IMR-90 (cell line): ENCODE measurements at places on chromosomes 1 and 21.
A peak's percentile ranks its signal among the peaks of the same experiment; 100 is the strongest.

GRCh38 chr1:20108366-20109123, 10.8 kb downstream of the PLA2G2D start:
- no peak for DNase-seq

DNA sequence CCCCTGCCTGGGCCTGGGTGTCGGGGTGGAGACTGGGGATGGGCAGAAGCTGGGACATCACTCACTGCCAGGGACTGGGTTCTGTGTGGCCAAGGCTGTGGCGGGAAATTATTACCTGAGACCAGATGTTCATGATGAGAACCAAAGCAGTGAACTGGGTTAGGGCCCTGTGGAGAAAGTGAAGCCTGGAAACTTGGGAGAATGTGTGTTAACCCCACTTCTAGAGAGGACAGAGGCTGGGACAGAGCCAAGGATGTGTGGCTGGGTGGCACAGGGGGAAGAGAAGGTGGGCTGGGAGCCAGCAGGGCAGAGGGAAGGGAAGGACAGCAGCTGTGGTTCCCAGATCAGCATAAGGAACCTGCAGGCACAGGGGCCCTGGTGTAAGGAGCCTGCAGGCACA, 31.3 kb downstream of the CNIH3 start:
- no peak for DNase-seq

- peak; percentile 45 for DNase-seq
Measured at GRCh38 chr1:96968983-96969382, 247.4 kb downstream of the PTBP2 start.

GRCh38 chr1:240611619-240612480, at the start of gene GREM2:
TSS of gene GREM2 (minus strand) at chr1:240612155. CDS start at chr1:240493475, 118,680 bp downstream.
- peak; percentile 95 for DNase-seq

DNA sequence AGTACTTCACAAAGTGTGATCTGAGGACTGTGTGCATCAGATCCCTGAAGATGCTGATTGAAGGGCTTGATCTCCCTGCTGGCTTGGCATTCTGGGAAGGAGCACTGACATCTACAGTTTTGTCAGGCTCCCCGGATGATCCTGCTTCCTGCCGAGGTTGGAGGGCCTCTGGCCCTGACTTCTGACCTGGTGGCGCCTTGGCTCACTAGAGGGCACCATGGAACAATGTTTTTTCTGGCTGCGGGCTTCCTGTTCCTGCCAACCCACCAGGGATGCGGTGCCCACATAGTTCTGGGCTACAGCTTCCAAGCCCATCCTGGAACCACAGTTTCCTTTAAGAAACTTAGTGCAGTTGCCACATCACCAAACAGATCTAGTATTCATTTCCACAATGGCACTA, 38.8 kb upstream of the RASAL2 start:
- DNase-seq = no peak

- peak; percentile 85 for DNase-seq
Measured at GRCh38 chr1:93816970-93817678, 61.9 kb downstream of the DNTTIP2 start.

DNA sequence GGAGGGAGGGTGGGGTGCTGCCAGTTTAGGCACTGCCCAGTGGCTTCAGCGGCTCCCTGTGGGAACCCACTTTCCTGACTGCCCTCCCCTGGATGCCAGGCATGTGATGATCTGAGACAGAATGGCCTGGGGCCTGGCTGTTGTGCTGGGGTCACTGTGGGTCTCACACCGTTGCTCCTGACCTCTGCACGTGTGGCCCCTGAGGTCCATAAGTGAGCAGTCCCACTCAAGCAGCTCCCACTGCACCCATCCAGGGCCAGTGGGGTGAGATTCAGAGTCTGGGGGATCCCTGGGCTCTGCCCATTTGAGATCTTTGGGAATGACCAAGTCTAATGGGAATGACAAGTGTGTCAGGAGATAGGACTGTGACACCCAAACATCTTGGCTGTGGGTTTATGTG, 18.0 kb downstream of the PODN start:
- no peak for DNase-seq

DNA sequence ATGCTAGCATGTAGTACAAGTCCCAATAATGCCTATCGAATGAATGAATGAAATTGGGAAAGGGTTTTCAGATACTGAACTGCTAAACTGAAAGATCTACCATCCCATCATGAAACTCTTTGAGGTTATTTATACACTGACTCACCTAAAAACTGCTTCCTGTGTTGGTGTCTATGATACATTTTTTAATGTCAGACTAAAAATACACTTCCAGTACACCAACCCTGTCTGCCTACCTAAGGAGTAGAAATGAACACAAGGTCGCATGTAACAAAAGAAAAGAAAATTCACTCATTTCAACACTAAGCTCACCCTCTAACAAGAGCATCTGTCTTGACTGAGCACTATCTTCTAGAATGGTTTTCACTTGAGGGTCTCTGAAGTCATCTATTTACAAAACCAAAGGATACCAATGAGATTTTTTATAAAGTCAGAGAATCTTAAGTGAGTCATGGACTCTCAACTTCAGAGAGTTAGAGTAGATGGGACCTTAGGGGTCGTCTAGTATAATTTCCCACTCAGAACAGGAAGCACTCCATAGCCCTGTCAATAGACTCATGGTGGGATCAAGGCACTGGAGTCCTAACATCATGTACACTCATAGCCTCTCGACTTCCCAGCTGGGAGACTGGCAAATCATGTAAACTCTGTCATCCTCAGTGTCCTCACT, 53.4 kb downstream of the WLS start:
- peak; percentile 68 for DNase-seq
